ENCODE measurements at places on chromosomes 6 and 20.

- peak; percentile 33 for DNase-seq
Measured at GRCh38 chr6:90610751-90611542, 24.1 kb upstream of the MAP3K7 start.

- no peak for DNase-seq
Measured at GRCh38 chr20:2603816-2604505, 48.5 kb upstream of the NOP56 start.

GRCh38 chr20:44594730-44595129, 12.4 kb downstream of the PKIG start:
- no peak for DNase-seq

DNA sequence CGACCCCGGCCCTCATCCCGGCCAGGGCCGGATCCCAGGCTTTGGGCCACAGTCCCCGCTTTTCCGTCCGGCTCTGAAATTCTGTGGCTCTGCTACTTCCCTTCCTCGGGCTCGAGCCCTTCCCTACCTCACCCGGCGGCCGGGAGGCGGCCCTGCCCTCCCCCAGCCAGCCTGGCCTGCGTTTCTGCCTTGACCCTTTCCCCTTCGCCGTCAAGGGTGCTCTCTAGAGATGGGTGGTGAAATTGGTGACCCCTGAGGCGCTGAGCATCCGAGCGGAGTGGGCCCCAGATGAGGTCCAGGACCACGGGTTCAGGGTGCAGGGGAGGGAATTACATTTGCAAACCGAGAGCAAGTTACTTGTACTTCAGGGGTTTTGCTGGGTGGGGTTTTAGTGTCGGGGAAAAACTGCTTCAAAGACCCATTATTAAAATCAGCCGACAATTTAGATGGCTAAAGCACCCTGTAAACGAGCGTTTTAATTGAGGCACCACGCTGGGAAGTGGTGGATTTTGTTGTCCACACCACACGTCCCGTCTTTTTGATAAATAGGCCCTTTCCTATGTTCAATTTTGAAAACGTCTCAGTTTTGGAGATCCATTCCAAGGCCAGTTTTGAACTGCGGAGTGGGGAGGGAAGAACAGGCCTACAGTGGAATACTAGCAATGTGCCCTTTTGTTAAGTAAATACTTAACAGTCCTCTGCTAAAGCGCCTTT, 9.9 kb downstream of the TFAP2A start:
- no peak for DNase-seq

- no peak for DNase-seq
Measured at GRCh38 chr6:78629154-78629721, 238.1 kb upstream of the IRAK1BP1 start.

Measured in HuH-7 (cell line).